ENCODE measurements at places on chromosomes 7 and 10. TPM values are rescaled to one million over a fixed set of nuclear protein-coding genes. Genes with fewer than 3 reads are reported as not detected.

- H3K4me3 ChIP-seq: no peak overlapping the region
- H3K4me1 ChIP-seq: no peaks in the 10 kb centered on the region
- no peak overlapping the region for H3K27ac ChIP-seq
- no peaks in the 10 kb centered on the region for H3K36me3 ChIP-seq
- DNase-seq: no peak
Observed at GRCh38 chr10:127048630-127049029, 143.4 kb downstream of the DOCK1 start.

GRCh38 chr10:33008499-33009243 is 50.6 kb upstream of the ITGB1 start:
- H3K27me3 ChIP-seq: peaks cover 5% of the 10 kb centered on the region
- H3K4me1 ChIP-seq: peaks cover 3% of the 10 kb centered on the region
- H3K4me3 ChIP-seq: no peak overlapping the region
- H3K27ac ChIP-seq: no peak overlapping the region

DNA sequence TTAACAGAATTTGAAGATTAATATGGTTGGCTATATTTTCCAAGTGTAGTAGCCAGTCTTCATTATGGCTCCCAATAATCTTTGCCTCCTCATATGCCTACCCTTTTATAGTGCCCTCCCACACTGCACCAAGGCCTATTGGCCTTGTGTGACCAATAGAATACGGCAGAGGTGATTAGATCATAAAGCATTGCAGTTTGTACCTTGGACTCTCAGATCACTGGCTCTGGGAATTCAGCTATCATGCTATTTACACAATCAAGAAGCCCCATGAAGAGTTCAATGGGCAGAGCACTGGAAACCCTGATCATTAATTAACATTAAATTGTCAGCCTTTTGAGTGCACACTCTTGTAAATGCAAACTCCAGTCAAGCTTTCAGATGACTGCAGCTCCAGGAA is 154.5 kb upstream of the MAGI2 start:
- H3K36me3 ChIP-seq: no peaks in the 10 kb centered on the region
- H3K27me3 ChIP-seq: no peaks in the 10 kb centered on the region
- DNase-seq: no peak
- H3K4me1 ChIP-seq: no peaks in the 10 kb centered on the region
- H3K4me3 ChIP-seq: no peak overlapping the region
- H3K27ac ChIP-seq: no peak overlapping the region

DNA sequence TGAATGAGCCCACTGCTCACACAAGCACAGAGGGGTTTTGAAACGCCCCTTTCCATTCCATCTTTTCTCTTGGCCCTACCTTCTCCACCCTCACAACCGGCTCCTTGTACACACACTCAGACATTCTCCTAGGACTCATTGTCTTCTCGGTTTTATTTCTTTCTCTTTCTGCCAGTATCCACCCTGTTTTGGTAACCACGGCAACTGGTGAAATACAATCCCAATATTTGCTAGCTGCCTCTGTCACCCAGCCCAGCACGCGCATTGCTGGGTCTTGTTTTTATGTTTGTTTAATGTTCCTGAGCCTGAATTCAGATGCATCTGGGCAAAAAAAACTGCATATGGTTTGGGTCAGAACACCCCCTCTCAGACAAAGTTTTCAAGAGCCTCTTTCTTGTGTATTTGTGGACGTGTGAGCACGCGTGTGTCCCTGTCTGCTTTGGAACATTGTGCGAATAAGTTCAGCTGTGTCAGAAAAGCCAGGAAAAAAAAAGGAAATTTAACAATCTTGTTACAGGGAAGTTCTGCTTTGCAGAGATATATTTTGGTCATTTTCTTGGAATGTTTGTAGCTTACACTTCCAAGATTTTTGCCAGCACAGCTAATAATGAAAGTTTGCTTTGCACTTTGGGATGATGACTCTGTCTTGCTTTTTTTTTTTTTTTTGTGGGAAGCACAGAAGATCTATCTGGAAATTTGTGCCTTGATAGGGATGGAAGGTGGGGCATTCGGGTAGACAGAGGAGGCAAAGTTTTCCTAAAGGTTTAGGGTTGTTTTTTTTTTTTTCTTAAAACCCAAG is 225.9 kb downstream of the TRIL start:
- no peak for DNase-seq
- no peak overlapping the region for H3K27ac ChIP-seq

- no peaks in the 10 kb centered on the region for H3K36me3 ChIP-seq
- no peak overlapping the region for H3K4me3 ChIP-seq
- DNase-seq: no peak
- no peak overlapping the region for H3K27ac ChIP-seq
Observed at GRCh38 chr10:17144032-17144431, 14.4 kb upstream of the CUBN start.

GRCh38 chr7:6619961-6620360 is 4.6 kb downstream of the ZNF853 start:
- no peak overlapping the region for H3K4me3 ChIP-seq
- no peaks in the 10 kb centered on the region for H3K27me3 ChIP-seq
- H3K4me1 ChIP-seq: peaks cover 35% of the 10 kb centered on the region
- H3K36me3 ChIP-seq: peaks cover 2% of the 10 kb centered on the region
- no peak for DNase-seq

- peak overlapping the region; percentile 39 for H3K27ac ChIP-seq
- H3K4me3 ChIP-seq: no peak overlapping the region
- H3K36me3 ChIP-seq: no peaks in the 10 kb centered on the region
- peaks cover 19% of the 10 kb centered on the region for H3K4me1 ChIP-seq
- DNase-seq: peak; percentile 25
Observed at GRCh38 chr7:75617634-75618234, 121.0 kb downstream of the HIP1 start.

- H3K36me3 ChIP-seq: no peaks in the 10 kb centered on the region
- no peak for DNase-seq
- H3K27ac ChIP-seq: no peak overlapping the region
- H3K27me3 ChIP-seq: peaks cover 81% of the 10 kb centered on the region
- H3K4me1 ChIP-seq: peaks cover 6% of the 10 kb centered on the region
Observed at GRCh38 chr10:99234041-99234790, 1.4 kb downstream of the HPSE2 start.

Gene MEOX2
- total RNA-seq: 4.4 TPM

Gene DEPP1
- total RNA-seq: 12.2 TPM

Gene SPDYE2
- 0.05 TPM for total RNA-seq

Gene IKZF1
- 124 TPM for total RNA-seq

Gene CRHR2
- total RNA-seq: under 0.01 TPM

Gene RBM28
- total RNA-seq: 19.9 TPM

Gene CYP17A1
- 0.14 TPM for total RNA-seq

Data from thymus (tissue), 14 donors.